Foreskin melanocyte (primary cell): ENCODE measurements at places on chromosomes 2 and 18.

DNA sequence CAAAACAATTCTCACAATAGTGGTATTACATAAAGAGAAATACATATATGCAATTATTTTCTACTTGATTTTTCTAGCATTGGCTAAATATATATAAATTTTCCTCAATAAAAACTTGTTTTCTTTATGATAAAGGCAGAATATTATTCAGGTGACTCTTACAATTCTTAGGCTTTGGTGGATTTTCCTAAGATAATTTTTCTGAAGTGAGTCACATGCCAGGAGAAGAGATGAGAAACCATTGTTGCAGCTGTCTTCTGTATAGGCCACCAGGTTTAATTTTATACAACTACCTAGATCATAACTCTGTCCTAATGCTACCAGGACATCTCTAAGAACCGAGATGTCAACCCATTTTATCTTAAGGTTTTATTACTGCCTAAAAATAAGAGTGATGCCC is 552.4 kb upstream of the CDH2 start:
- no peak for DNase-seq

DNA sequence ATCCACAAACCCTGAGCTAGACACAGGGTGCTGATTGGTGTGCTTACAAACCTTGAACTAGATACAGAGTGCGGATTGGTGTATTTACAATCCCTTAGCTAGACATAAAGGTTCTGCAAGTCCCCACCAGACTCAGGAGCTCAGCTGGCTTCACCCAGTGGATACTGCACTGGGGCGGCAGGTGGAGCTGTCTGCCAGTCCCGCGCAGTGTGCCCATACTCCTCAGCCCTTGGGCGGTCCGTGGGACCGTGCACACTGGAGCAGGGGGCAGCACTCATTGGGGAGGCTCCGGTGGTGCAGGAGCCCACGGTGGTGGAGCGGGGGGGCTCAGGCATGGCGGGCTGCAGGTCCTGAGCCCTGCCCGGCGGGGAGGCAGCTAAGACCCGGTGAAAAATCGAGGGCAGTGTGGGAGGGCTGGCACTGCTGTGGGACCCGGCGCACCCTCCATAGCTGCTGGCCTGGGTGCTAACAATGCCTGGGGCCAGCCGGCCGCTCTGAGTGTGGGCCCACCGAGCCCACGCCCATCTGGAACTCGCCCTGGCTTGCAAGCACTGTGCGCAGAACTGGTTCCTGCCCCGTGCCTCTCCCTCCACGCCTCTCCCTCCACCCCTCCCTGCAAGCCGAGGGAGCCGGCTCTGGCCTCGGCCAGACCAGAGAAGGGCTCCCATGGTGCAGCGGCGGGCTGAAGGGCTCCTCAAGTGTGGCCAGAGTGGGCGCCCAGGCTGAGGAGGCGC is 75.6 kb downstream of the MOB4 start:
- DNase-seq: no peak

DNA sequence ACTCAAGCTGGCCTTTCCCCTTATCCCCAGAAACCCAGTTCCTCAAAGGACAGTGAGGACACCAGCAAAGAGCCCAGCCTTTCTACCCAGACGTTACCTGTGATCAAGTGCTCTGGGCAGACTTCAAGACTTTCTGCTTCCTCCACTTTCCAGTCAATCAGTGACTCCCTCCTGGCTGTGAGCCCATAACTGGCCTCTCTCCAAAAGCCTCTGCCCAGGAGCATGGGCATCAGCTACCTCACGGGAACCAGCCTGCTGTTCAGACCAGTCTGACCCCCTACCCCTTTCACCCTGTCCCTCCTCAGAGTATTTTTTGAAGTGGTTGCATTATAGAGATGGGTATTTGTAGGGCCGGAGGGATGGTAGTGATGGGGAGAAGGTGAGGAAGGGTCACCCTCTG is 27.7 kb upstream of the CYP27A1 start:
- DNase-seq: no peak

DNA sequence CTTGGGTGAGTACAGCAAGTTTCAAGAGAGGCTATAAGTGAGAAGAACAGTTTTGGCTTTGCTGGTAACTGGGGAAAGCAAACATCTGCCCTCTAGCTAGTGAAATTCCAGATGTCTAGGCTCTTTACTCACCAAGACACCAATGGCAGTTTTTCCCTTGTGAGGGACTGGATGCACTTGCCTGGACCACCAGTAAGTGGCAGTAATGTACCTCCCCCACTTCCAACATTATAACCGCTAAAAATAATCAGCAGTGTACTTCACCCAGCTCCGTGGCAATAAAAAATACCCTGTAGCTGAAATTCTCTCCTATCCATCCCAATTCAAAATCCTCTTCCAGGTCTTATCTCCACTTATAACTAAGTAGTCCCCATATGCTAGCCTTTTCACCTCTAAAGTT is 383.9 kb downstream of the ARHGAP15 start:
- DNase-seq: peak; percentile 58

GRCh38 chr2:215489288-215489848 is 53.5 kb upstream of the FN1 start:
- no peak for DNase-seq

GRCh38 chr2:144078802-144079724 is 440.9 kb downstream of the ZEB2 start:
- no peak for DNase-seq

- DNase-seq: no peak
Measured at GRCh38 chr18:51229328-51229727, 31.8 kb upstream of the MEX3C start.

GRCh38 chr2:82730811-82731210 is 1728.3 kb downstream of the SUCLG1 start:
- DNase-seq: no peak

DNA sequence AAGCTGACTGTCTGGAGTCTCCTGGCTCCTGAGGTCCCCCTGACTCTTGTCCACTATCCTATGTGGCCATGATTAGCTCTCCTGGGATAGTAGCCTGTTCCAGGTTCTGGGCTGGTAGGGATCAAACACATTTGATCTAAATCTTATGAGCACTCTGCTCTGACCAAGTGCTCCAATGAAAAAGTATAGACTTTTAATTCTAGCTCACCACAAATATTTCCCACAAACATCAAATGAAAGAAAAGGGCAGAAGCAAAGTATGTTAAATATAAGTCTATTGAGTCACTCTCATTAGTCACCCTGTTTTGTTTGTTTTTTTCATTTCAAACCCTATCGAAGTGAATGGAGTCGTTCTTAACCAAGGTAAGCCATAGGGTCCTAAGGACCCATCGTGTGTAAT is 39.7 kb upstream of the NEDD4L start:
- peak; percentile 55 for DNase-seq

DNA sequence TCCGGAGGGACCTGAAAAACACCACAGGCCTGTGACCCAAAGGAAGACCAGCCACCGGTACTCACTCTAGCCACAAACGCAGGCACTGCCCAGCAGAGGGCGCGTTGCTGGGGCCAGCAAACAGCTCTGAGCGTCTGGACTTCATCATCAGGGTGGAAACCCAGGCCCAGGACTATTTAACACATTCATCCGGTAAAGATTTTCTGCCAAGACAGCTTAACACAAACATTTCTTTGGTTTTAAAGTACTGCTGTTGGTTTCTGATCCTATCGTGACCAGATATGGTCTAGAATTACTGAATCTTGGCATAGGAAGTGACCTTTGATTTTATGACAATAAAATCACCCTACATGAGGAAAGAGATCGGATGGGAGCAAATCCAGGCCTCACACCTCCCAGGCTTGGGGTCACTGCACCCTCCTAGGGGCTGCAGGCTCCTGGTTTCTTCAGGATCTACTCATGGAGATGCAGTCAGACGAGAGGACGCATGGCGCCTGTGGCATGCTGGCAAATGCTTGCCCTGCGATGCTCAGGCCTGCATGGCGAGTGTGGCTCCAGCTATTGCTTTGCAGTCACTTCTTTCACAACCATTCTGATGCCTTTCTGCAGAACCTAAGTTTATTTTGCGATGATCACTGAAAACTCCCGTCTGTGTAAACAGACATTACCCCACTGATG is 130.4 kb downstream of the COL4A4 start:
- peak; percentile 9 for DNase-seq

GRCh38 chr2:25851740-25852503 is 26.4 kb downstream of the ASXL2 start:
- peak; percentile 72 for DNase-seq

- DNase-seq: no peak
Measured at GRCh38 chr2:109079590-109079989, 49.4 kb upstream of the SH3RF3 start.
